ENCODE measurements at places on chromosomes 16 and 17.

DNA sequence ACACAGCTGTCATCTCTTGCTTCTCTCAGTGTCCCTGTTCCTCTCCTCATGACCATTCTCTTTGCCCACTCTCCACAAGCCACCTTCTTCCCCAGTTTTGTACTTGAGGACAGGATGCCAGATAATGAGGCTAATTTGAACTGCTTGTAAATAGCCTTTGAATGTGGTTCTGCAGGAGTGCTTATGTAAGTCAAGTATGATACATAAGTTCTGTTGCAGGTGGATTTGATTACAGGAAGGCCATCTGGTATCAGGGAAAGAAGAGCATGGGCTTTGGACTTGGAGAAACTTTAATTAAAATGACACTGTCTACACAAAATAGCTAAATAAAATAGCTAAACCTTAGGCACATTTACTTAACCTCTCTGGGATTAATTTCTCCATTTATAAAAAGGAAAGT lies 120.2 kb upstream of the HLF start:
- no peak overlapping the region for H3K4me3 ChIP-seq
- H3K27ac ChIP-seq = no peak overlapping the region
- H3K27me3 ChIP-seq = no peaks in the 10 kb centered on the region
- DNase-seq = no peak

DNA sequence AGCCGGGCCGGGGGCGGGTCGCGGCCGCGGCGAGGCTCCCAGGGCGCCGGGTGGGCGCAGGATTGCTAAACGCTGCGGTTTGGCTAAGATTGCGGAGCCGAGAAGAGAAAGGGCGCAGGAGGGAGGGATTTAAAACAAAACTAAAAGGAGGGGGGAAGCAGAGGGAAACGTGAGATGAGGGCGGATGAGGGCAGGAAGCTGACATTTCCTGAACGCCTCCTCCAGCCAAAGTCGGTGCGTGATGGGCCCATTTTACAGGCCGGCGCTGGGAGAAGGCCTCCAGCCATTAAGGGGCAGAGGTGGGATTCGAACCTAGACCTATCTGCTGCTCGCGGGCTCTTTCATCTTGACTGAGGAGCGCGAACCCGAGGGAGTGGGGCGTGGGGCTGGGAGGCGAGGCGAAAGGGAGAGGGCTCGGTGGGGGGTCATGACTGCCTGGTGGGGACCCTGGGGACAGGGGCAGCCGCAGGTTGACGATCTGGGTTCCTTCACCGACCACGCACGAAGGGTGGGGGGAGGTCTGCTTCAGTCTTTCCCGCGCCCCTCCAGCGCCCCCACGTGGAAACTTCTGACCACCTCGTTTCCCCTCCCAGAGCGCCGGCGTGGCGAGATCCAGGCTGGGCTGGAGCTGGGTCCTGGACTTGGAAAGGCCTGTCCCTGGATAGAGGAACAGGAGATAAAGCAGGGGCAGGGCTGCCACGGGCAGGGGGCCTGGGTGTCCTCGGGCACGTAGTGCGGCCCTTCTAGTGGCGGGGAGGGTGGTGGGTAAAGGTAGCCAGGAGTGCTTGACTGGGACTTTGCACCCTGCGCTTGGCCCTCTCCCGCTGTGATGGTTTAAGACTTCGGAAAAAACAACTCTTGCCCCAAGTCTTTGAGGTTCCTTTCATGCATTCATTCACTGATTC lies 3.8 kb upstream of the TAC4 start:
- peak; percentile 88 for DNase-seq
- peaks cover 2% of the 10 kb centered on the region for H3K36me3 ChIP-seq
- H3K4me3 ChIP-seq = peak overlapping the region; percentile 87

DNA sequence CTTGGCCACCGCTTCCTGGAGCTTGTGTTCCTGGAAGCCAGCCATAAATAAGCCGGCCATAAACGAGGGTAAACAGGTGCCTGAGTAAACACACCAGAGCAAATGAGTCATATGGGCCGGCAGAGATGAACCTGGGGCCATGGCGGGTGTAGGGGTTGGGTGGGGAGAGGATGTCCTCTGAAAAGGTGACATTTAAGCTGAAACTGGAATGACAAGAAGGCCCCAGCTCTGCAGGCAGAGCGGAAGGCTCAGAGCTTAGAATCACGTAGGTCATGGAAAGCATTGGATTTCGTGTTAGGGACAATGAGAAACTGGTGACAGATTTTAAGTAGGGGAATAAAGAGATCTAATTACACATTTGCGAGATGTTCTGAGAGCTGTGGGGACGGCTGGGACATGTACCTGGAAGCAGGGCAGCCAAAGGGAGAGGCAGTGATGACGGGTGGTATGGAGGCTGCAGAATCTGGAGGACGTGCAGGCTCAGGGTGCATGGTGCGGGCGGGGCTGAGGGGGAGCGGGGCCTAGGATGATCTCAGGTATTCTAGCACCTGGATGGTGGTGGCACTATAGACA lies 8.1 kb upstream of the DNASE1 start:
- H3K27ac ChIP-seq = no peak overlapping the region
- H3K36me3 ChIP-seq = peaks cover 5% of the 10 kb centered on the region
- H3K4me3 ChIP-seq = no peak overlapping the region
- H3K4me1 ChIP-seq = peaks cover 2% of the 10 kb centered on the region
- no peaks in the 10 kb centered on the region for H3K27me3 ChIP-seq

DNA sequence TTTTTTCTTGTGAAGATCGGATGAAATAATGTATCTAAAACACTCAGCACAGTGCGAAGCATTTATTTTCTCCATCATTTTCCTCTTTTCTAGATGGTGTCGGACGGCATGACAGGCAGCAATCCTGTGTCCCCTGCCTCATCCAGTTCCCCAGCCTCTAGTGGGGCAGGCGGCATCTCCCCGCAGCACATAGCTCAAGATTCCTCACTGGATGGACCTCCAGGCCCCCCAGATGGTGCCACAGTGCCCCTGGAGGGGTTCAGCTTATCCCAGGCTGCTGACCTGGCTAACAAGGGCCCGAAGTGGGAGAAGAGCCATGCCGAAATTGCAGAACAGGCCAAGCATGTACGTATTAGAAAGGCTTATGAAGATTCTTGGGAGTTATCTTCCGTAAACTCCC lies 5.0 kb downstream of the SRCAP start:
- H3K36me3 ChIP-seq = peaks cover 64% of the 10 kb centered on the region
- no peaks in the 10 kb centered on the region for H3K27me3 ChIP-seq
- no peak for DNase-seq

DNA sequence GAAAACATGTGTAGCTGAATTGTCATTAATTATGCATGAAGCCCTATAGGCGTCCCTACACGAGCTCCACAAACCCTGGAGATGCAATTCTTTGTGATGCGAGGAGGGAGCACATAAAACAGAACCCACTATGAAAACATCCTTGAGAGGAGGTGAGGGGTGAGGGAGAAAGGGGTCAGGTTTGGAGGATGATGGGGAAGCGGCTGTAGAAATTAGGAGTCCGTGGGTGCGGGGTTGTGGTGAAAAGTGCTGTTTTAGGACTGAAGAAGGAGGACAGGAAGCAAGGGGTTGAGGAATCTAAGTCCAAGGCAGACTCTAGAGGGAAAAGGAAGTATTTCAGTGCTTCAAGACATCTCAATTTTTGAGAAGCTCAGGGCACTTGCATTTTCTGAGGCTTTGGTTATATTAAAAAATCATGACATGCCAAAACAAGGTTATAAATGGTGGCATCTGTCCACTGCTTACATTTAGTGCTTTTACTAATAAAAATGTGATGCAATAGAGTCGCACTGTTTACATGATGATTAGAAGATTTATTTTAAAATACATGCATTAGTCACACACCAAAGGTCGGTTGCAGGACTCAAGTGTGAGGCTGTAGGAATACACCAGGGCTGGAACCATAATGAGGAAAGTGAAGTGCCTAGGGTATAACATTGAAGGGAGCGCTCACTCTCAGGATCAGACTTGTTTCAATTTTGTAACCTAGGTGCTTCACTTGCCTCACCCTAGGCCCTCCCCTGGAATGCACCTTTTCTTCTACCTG lies 379.5 kb downstream of the HS3ST4 start:
- DNase-seq = no peak
- no peaks in the 10 kb centered on the region for H3K36me3 ChIP-seq
- no peak overlapping the region for H3K4me3 ChIP-seq

- H3K4me3 ChIP-seq = no peak overlapping the region
- H3K4me1 ChIP-seq = no peaks in the 10 kb centered on the region
Measured at GRCh38 chr16:86224629-86225028, 285.7 kb upstream of the FOXF1 start.

DNA sequence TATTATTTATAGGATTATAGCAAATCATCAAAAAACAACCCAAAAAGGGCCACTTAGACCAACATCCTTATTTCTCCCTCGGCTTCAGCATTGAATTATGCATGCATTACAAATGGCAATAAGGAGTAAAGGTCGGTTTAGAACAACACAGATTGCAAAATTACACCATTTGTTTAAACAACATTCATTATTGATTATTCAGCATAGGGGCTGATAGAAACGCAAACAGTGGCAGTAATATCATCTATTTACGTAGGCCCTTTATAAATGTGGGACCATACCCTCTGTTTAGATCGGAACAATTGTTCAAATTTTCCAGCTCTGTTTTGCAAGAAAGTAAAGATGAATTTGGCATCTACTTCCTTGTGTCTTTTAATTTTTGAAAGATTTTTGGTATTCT lies 153.3 kb downstream of the WWOX start:
- no peak overlapping the region for H3K4me3 ChIP-seq
- DNase-seq = no peak
- no peak overlapping the region for H3K27ac ChIP-seq
- no peaks in the 10 kb centered on the region for H3K4me1 ChIP-seq
- H3K36me3 ChIP-seq = no peaks in the 10 kb centered on the region

GRCh38 chr17:40310882-40311391 lies 2.0 kb downstream of the RARA start:
- H3K4me3 ChIP-seq = no peak overlapping the region
- H3K27ac ChIP-seq = no peak overlapping the region
- no peak for DNase-seq
- no peaks in the 10 kb centered on the region for H3K27me3 ChIP-seq

- no peak overlapping the region for H3K4me3 ChIP-seq
- H3K27ac ChIP-seq = no peak overlapping the region
- no peaks in the 10 kb centered on the region for H3K27me3 ChIP-seq
Measured at GRCh38 chr16:83215406-83216001, 588.7 kb downstream of the CDH13 start.

DNA sequence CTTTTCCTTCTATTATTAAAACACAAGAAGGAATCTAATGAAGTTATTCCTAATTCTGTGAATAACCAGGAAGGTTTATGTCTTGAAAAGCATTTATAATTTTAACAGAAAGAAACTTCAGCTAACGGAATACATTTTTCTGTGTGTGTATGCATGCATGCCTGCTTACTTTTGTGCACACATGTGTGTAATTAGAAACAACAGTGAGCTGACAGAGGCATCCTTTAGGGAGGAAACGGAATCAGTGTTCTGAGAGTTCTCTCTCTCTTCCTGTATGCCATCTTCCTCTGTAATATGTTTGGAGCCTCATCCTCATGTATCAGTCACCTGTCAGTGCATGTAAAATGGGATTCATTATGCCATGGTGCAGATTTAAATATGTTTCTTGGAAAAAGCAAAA lies 107.0 kb downstream of the MAP2K4 start:
- H3K4me1 ChIP-seq = no peaks in the 10 kb centered on the region
- DNase-seq = no peak
- no peak overlapping the region for H3K4me3 ChIP-seq
- no peaks in the 10 kb centered on the region for H3K27me3 ChIP-seq
- peaks cover 56% of the 10 kb centered on the region for H3K36me3 ChIP-seq

DNA sequence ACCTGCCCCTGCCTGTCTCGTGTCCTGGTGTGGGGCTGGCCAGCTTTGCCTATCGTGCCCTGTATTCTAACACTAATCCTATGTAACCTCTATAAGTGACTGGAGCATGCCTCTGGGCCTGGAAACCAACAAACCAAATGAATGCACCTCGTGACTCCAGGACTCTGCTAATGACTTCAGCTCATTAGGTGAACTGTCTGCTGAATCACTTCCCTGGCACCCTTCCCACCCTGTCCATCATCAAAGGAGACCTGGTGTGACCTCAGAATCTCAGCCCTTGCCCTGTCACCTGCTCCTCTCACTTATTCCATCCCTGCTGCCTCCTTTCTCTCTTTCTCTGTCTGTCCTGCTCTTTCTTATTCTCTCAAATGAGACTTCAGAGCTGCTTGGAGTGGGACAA lies 322.4 kb downstream of the CBLN1 start:
- H3K27ac ChIP-seq = no peak overlapping the region
- H3K27me3 ChIP-seq = no peaks in the 10 kb centered on the region
- H3K4me3 ChIP-seq = no peak overlapping the region
- no peaks in the 10 kb centered on the region for H3K36me3 ChIP-seq
- no peak for DNase-seq

GRCh38 chr16:87048730-87049115 lies 268.5 kb downstream of the C16orf95 start:
- no peak for DNase-seq
- H3K4me3 ChIP-seq = no peak overlapping the region
- no peaks in the 10 kb centered on the region for H3K36me3 ChIP-seq
- H3K4me1 ChIP-seq = no peaks in the 10 kb centered on the region

DNA sequence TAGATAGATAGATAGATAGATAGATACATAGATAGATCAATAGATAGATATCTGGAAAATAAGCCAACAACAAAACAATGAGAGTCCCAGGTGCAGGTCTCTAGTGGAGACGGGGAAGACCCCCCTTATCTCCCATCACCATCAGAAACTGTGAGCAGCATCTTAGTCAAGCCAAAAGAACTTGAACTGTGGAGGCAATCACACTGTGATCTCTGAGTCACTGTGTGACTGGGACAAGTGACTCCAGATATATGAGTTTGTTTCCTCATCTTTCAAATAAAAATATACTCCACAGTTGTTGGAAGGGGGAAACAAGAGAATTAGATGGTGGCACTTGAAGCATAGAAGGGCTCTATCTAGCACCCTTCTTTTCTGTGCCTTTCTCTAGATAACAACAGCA lies 42.1 kb downstream of the NOG start:
- H3K27me3 ChIP-seq = peaks cover 6% of the 10 kb centered on the region
- DNase-seq = no peak
- no peak overlapping the region for H3K27ac ChIP-seq
- H3K4me3 ChIP-seq = no peak overlapping the region
- no peaks in the 10 kb centered on the region for H3K36me3 ChIP-seq

- peak; percentile 77 for DNase-seq
- no peaks in the 10 kb centered on the region for H3K36me3 ChIP-seq
- H3K27ac ChIP-seq = no peak overlapping the region
Measured at GRCh38 chr17:142102-142661, 4.8 kb downstream of the SCGB1C2 start.

GRCh38 chr16:63976345-63976744 lies 1145.5 kb downstream of the CDH11 start:
- no peaks in the 10 kb centered on the region for H3K4me1 ChIP-seq
- DNase-seq = no peak

GRCh38 chr16:48365601-48366164 lies 19.5 kb downstream of the SIAH1 start:
- peaks cover 46% of the 10 kb centered on the region for H3K4me1 ChIP-seq
- peak overlapping the region; percentile 91 for H3K27ac ChIP-seq
- peak overlapping the region; percentile 89 for H3K4me3 ChIP-seq
- no peaks in the 10 kb centered on the region for H3K27me3 ChIP-seq
- DNase-seq = peak; percentile 95

DNA sequence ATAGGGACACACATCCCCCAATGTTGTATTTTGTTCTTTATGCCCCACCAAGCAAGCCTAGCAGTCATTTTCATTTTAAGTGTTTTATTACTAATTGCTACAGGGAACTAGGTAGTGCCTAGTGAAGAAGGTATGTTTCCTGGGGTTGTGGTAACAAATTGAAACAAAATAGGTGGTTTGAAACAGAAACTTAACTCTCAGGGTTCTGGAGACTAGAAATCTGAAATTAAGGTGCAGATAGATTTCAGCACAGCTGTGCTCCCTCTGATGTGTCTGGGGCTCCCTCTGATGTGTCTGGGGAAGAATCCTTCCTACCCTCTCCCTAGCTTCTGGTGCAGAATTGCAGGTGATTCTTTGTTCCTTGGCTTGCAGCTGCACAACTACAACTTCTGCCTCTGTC lies 390.1 kb downstream of the ZFHX3 start:
- H3K36me3 ChIP-seq = peaks cover 1% of the 10 kb centered on the region
- H3K27ac ChIP-seq = no peak overlapping the region
- no peak for DNase-seq
- H3K27me3 ChIP-seq = peaks cover 2% of the 10 kb centered on the region
- H3K4me3 ChIP-seq = no peak overlapping the region
